ENCODE measurements at places on chromosomes 5 and 9.

DNA sequence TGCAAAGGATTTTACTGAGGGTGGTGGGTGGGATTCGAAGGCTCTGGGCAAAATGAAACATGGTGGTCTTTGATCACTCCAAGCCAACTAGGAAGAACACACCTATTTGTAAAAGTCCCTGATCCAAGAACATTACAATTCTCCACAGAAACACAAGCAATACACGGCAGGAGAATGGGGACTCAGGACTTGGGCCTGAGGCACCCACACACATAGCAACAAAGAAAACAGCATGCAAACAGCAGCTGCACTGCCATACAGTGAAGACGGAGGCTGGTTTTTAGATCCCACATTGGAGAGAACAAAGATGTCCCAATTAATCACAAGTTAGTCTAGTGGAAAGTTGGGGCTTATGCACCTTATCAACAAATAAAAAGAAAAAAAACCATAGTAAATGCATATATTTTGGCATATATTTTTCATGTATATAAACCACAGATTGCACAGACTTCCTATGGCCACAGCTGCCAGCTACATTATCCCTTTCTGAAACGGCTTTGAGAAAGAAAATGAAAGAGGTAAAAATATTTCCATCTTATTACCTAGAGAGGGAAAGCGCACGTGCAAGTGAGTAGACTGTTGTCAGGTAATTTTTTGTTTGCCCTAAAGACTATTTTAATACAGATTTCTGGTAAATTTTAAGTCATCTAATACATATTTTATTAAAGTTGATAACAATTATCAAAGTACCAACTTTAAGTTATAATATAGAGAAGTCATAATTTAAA is 410.9 kb downstream of the BNC2 start:
- DNase-seq: no peak

GRCh38 chr9:114151426-114151956 is 3.8 kb upstream of the COL27A1 start:
- no peak for DNase-seq

GRCh38 chr9:127473932-127474331 is 22.6 kb downstream of the LRSAM1 start:
- DNase-seq: no peak

GRCh38 chr5:6041977-6042550 is 336.3 kb downstream of the MED10 start:
- no peak for DNase-seq

DNA sequence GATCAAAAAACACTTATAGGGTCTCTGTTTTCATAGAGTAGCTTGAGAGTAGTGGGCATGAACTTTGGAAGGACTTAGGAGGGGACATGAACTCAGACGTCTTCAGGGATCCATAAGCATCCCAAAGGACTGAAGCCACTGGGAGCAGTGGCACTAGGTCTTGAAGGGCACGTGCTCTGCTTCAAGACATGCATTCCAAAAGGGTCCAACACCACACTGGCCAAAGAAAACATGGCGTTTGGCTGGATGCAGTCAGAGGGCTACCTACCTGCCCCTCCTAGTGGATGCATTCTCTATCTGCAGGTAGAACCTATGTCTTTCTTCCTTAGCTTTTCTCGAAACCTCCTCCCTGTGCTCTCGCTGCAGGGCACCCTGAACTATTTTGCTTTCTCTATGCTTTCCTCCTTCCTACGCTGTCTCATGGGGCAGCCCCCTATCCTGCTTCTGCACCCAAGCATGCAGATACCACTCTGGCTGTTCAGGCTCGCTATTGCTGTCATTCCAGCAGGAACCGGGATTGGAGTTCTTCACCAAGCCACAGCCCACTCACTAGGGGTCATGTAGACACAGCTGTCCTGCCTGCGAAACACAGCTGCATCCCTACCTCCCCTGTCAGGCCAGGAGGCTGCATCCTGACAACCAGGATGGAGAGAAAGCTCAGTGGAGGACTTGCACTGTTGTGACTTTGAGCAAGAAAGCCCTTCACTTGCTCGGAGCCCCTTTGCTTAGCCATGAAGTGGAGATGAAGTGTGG is 11.9 kb downstream of the FAM240B start:
- DNase-seq: no peak

GRCh38 chr5:81601919-81602318 is 149.0 kb downstream of the SSBP2 start:
- no peak for DNase-seq

GRCh38 chr5:68555907-68556681 is 340.5 kb downstream of the PIK3R1 start:
- DNase-seq: no peak

DNA sequence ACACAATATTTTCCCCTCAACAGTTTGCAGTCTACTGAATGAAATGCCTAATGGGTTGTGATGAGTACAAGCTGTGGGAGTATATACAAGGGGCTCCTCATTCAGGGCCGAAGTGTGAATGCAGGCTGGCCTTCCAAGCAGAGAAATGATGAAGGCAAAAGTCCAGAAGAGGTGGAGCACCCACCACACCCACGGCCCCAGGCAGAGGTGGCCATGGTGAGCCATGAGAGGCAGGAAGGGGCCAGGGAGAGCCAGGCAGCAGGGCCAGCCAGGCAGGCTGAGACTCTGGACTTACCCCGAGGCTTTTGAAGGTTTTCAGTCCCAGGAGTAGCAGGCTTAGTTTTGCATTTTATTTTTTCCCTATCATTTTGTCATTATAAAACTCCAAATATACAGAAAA is 218.1 kb downstream of the AUH start:
- DNase-seq: no peak

DNA sequence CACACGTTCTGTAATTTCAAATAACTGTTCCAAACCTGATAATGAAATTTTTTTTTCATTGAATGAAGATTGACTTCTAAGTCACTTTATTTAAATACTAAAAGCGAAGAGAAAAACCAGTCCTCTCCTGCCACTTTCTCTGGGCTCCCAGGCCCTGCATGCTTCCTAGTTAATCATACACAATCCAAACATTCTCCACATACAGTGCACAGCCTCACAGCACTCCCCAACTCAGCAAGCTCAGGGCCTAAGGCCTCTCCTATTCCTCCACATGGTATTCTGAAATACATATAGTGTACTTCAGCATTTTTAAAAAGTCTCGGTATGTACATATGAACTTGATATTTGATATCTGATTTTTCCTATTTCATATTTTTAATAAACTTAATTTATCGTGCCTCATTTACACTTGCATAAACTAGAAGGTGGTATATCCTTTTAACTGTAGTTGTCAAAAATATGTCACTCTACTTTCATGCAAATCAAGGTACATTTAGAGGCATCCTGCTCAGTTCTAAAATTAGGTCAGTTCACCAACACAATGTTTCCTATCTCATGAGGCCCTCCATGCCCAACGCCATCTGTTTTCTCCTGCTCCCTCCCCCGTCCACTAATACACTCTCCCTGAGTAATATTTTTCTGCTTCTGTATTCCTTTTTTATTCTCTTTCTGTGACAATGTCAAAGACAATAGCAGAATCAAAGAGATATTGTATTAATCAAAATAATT is 206.7 kb downstream of the ARRDC3 start:
- DNase-seq: no peak

GRCh38 chr5:135367076-135367475 is 32.0 kb downstream of the MACROH2A1 start:
- no peak for DNase-seq

GRCh38 chr5:151449297-151449696 is 1.9 kb downstream of the SLC36A1 start:
- no peak for DNase-seq

- peak; percentile 8 for DNase-seq
Measured at GRCh38 chr5:20286512-20286911, 298.5 kb upstream of the CDH18 start.

GRCh38 chr5:157024208-157024959 is 34.5 kb downstream of the HAVCR1 start:
- no peak for DNase-seq

DNA sequence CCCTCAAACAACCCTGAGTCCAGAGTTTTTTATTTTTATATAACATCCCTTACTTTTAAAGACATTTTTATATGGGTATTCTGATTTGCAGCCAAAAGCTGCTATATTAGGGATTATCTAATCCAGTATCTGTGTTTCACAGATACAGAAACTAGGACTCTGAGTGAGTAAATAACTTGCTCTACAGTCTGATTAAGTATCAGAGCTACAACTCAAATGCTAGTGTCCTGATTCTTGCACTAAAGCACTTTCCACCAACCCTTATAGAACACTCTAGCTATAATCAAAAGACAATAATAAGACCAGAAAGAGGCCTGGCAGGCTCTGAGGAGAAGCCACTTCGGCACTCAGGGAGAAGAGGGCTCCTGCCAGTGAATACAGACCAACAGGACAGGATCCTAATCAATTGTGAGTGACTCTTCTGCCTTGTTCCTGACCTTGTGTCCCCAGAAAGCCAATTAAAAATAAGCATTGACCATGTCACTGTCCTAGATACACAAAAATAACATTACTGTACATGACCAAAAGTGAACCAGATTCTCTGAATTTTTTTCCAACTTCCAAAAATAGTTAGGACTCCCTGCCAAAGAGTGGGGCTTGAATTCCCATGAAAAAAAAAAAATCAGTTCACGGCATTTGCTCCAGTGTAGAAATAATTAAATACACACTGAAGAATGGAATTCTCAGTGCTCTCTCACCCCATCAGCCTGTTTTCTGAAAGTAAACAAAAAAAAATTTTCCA is 63.6 kb upstream of the MAP3K1 start:
- no peak for DNase-seq

DNA sequence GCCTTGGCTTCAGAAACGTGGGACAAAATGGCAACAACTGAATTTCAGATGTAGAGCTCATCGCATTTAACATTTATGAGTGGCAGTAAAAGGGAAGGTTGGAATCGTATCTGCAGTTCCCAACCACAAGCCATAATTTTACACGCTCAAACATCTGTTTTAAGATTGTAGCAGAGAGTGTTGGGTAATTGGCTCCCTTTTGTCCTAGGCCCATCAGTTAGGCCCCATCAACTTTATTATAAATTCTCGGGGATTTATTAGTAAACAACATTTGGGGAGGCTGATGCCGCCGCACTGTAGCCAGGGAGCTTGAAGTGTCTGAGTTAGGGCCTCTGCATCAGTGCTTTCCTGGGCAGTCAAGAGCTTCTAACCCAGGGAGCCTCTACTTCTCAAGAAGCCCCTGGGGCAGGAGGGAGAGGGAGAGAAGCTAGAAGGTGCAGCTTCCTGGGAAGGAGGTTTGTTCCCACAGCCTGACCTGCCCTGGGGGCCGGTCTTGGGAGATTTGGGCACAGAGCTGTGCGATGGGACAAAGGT is 66.2 kb downstream of the HSPA4 start:
- no peak for DNase-seq

DNA sequence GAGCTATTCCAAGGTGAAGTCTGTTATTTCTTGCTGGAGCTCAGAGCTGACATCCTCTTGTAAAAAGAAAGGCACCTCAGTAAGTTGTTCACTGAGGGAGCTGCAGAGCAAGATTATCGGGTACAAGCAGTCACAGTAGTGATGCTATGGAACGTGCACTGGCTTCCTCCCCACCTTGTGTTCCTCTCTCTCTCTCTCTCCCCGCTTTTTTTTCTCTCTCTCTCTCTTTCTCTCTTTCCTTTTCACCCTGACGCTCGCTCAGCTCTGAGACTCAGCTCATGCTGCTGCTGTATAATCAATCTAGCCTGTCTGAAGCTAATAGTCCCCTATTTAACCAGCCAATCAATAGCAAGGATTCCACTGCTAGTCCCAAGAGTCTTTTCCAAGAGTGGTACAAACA is 587.6 kb upstream of the CDH18 start:
- no peak for DNase-seq

GRCh38 chr5:39570403-39571027 is 145.7 kb upstream of the DAB2 start:
- no peak for DNase-seq

DNA sequence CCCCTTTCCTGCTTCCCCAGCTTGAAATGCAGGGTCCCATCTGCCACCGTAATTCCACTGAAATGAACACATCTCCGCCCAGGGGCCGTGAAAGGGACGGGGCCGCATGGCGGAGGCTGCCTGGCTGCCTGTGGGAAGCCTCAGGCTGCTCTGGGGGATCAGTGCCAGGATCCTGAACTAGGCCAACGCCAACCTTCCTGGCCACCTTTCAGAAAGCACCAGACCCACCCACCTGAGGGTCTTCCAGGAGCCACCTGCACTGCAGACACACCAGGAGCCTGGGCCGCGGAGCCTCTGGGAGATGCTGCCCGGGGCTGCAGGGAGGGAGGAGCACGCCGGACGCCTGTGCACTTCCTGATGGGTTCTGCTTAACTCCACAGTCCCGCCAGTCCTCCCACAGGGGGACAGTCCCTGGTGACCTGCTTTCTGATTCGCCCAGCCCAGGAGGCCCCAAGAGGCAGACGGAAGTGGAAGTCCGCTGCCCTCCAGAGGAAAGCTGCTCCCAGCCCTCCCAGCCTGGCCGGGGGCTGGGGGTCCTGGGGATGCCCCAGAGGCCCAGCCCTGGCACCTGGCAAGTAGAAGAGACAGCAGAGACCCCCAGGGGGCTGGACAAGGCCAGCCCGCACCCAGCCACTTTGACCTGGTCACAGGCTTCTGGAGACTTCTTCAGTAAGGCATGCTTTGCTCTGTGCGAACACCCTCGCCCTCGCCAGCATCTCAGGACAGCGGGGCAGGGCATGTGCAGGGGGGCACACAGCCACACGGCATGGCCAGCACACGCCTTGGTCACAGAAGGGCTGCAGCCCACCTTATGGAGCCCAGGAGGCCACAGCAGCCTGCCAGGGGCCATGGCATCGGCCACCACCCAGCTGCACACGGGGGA is at the start of gene CARD9:
TSS of gene CARD9 (minus strand) at position 370 of the 883 bp plus-strand sequence. CDS start 1,591 bp downstream, outside the sequence.
- DNase-seq: no peak

- no peak for DNase-seq
Measured at GRCh38 chr5:102139029-102139428, 157.1 kb downstream of the SLCO4C1 start.

- no peak for DNase-seq
Measured at GRCh38 chr5:144913661-144914060, 743.0 kb downstream of the KCTD16 start.

DNA sequence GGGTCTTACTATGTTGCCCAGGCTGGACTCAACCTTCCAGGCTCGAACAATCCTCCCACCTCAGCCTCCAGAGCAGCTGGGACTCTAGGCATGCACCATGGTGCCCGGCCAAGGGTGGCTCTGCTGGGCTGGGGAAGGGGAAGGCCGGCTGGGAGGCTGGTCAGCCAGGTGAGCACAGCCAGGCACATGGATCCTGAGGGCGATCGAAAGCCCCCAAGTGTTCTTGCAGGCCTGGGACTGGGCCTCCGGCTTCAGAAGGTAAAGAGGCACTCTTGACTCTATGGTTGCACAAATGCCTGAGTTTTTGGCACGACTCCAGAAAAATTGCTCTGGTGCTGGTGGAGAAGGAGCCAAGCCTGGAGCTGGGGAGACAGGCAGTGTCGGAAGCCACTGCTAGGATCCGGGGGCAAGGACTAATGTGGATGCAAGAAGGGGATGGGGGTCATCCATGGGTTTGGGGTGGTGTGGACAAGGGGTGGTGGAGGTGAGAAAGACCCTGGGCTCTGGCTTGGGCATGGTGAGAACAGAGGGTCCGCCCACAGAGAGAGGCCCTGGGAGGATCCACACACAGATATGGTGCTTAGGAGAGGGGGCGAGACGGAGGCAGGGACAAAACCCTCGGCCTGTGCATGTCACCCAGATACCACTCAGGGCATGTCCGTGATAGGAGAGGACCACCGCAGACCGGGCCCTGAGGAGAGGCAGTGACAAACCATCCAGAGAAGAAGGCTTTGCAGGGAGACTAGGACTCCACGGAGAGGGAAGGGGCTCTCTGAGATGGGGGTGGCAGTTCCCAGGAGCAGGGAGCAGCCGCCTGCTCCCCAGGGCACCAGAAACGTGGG is 51.1 kb upstream of the COL5A1 start:
- DNase-seq: no peak

- DNase-seq: peak; percentile 76
Measured at GRCh38 chr9:114285166-114285867, 37.6 kb upstream of the ORM1 start.

GRCh38 chr5:140488914-140489313 is 58.5 kb upstream of the EIF4EBP3 start:
- DNase-seq: no peak

Measured in H54 (cell line).